ENCODE measurements at places on chromosomes 2 and 18. TPM values are rescaled to one million over a fixed set of nuclear protein-coding genes. Genes with fewer than 3 reads are reported as not detected.

GRCh38 chr2:170929686-170930050 lies 615 bp downstream of the GORASP2 start:
- peak; percentile 72 for DNase-seq

DNA sequence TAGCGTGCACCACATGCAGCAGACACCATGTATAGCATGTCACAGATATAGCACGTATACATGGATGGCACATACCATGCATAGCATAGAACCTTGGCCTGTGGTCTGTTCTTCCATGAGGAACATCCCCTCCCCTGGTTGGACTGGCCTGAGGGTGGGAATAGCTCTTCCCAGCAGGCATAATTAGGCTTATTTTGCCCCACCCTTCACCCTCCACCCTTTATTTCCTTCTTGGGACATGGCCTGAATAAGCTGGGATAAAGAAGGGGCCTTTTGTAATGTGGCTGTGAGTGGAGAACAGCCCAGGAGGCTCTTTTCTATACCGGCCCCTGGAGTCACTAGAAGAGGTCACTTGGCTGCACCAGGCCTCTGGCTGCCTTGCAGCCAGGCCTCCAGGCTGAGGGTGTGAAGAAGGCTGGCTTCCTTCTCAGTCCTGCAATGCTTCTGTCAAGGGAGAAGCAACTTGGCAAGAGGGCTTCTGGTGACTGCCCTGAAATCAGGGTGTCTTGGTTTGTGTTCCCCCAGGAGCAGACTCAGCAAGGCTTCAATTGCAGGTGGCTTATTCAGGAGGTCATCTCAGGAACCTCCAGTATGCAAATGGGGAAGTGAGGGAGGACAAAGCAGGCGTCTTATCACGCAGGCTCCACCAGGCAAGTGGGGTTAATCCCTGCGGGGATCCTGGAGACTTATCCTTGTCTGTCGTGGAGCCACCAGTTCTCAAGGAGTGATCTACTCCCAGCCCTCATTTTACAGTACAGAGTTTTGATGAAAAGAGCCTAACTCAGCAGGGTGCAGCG lies 68.2 kb downstream of the HS6ST1 start:
- no peak for DNase-seq

GRCh38 chr18:2441544-2441943 lies 129.8 kb downstream of the METTL4 start:
- DNase-seq = no peak

GRCh38 chr2:172596776-172597175 lies 40.9 kb downstream of the PDK1 start:
- DNase-seq = peak; percentile 49

- DNase-seq = no peak
Measured at GRCh38 chr18:54968807-54969206, 9.5 kb upstream of the CCDC68 start.

CRYGD gene
- not detected for total RNA-seq

SP9 gene
- total RNA-seq = not detected
